ENCODE measurements at places on chromosomes 2 and 18.
A peak's percentile ranks its signal among the peaks of the same experiment; 100 is the strongest.

DNA sequence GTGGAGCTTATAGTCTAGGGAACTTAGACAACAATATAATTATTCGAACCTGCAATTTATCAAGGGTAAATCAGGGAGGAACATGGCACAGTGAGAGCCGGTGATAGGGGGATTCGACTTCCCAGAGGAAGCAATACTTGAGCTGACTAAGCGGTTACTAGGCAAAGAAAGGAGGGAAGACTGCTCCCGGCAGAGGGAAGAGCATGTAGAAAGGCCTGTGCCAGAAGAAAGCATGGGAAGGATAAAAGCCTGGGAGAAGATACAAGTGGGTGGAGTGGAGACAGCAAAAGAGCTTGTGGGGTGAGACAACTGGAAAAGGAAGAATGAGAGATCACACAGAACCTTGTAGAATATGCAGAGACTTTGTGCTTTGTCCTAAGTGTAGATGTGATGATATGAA, 93.3 kb downstream of the MARCHF4 start:
- no peak for DNase-seq

DNA sequence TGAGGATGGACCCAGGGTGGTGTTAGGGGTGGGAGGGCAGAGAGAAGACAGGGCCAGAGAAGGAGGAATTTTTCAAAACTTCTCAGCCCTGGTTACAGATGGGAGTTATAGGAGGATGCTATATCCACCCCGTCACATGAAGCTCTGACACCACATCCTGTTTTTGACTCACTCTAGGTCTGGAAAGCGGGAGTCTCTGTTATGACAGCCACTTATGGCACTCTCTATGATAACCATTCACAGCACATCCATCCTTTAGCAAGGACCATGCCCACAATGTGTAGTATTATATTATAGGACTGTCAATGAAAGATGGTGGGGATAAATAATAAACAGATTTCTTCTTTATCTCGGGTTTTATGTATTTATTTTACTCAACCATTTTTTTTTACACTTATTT, 461.2 kb downstream of the CDH2 start:
- DNase-seq, result no peak

DNA sequence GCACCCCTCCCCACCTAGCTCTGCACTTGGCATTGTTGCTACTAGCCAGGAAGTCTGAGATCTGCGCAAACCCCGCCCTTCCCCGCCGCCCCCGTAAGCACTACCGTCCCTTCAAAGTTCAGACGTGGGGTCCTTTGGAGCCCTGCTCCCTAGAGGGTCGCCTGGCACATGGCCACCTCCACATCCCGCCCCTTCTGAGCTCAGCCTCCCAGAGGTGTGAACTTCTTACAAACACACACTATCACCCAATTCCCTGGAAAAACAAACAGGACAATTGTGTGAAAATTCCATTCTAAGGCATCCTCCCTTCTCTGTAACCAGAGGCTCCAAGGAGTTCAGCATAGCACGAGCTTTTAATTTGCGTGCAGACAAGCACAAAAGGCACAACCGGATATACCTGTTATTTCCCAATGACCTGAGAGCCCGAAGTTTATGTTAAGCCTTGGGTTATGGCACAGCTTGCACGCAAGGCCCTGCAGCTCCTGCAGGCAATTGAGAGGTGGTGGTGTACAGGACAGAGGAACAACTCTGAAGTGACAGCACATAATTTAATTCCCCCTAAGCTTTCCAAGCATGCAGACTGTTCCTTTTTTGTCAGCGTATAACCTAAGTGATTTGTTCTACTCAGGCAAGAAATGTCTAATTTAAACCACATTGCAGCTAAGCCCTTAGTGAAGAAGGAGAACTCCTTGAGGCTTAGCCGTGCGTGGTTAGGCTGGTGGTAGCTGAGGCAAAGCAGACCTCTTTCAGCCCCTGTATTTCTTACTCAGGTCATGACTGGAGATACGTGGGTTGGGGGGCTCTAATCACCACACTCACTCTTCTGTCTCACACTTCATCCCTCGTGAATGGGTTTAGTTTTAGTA, 20.3 kb upstream of the CYP1B1 start:
- DNase-seq, result no peak

DNA sequence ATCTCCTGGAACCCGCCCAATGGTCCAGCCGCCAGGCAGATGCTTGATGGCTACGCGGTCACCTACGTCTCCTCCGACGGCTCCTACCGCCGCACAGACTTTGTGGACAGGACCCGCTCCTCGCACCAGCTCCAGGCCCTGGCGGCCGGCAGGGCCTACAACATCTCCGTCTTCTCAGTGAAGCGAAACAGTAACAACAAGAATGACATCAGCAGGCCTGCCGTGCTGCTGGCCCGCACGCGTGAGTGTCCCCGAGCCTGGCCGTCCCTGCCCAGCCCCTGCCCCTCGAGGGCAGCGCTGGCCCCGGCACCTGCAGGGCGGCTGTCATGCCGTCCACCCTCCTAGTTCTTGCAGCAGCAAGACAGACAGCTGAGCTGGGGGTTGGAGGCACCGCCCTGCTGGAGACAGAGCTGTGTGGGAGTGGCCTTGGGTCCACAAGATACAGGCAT, 36.7 kb downstream of the MTERF4 start:
- DNase-seq, result no peak

DNA sequence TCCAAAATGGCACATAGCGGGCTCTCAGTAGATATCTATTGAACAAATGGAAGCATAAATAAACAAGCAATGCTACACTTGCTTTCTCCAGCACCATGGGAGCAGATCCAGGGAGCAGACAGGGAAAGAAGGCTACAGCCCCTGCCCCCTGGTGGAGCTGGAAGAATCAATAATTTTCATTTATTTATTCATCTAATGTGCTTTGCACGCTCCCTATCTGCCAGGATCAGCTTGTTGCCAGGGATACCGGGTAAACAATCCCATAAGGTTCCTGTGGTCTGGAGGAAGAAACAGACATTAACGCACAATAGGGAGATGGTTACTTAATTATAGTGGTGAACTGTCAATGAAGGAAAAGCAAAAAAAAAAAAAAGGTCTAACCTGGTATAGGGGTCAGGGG, 40.1 kb upstream of the CLASP1 start:
- no peak for DNase-seq

GRCh38 chr18:44889111-44889510, 208.4 kb downstream of the SETBP1 start:
- DNase-seq, result no peak

- no peak for DNase-seq
These were observed 74.3 kb upstream of the KYNU start for GRCh38 chr2:142803158-142803557.

- DNase-seq, result peak; percentile 38
These were observed 41.5 kb upstream of the RPE start for GRCh38 chr2:209960676-209961630.

DNA sequence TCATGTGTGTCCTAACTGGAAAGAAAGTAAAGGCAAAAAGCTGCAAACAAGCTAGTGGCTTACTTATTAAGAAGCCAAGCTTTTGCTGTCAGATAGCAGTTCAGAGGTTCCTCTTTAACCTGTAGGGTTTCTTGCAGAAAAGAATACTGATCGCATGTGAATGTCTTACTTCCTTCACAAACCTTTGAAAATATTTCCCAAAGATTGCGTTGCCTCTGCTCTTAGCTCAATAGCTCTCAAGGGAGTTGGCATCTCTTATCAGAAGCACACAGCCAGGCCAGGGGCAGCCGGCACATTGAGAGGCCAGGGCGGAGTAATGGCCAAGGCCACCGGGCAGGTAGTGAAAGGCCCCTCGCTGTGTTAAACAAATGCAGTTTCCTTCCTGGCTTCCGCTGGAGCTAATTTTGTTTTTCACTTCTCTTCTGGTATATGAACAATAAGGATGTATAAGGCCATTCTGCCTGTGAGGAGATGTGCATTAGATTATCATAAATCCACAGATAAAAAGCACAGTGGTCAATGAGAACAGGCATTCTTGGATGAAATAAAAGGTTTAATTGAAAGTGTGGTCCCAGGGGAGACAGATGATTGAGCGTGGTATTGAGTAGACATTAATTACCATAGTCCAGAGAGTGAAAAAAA, 542.4 kb upstream of the NRP2 start:
- DNase-seq, result no peak

GRCh38 chr2:62920070-62920469, 130.6 kb upstream of the OTX1 start:
- DNase-seq, result peak; percentile 8

DNA sequence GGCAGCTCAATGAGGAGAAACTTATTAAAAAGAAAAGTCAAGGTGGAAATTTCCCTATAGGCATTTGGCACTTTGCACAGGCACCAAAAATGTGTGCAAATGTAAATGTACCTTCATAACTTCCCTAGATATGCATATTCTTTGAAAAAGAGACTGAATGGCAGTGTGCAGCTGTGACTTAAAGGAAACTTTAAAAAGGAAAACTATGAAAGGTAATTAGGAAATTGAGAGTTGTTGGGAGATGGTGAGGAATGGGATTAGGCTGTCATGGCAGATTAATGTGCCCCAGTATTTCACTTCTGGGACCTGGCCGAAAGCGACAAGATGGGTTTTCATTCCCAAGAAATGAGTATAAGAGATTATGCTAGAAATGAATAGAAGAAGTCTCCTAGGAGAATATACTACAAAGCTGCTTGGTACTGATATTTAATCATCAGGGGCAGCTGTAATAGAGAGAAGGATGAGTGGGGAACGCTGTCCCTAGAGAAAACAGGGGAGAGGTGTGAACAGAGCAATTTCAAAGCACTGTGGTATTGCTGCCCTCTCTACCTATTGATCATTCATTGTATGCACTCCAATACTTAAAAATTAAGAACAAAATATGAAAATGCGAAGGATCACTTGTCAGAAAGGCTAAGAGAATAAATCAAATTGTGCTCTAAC, 313.1 kb downstream of the AGPS start:
- no peak for DNase-seq

DNA sequence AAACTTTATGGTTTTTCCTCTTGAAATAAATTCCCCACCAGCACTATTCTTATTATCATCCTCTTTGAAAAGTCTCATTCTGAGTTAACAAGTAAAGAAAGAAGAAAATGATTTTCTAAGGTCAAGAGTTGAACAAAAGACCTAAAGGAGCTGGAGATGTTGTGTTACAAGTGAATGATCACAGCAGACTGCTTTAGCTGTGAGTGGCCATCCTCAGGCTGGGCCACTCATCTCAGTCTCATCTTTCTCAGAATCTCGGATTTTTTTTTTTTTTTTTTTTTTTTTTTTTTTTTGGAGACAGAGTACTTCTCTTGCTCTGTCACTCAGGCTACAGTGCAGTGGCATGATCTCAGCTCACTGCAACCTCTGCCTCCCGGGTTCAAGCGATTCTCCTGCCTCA, 133.3 kb downstream of the CDH2 start:
- no peak for DNase-seq

DNA sequence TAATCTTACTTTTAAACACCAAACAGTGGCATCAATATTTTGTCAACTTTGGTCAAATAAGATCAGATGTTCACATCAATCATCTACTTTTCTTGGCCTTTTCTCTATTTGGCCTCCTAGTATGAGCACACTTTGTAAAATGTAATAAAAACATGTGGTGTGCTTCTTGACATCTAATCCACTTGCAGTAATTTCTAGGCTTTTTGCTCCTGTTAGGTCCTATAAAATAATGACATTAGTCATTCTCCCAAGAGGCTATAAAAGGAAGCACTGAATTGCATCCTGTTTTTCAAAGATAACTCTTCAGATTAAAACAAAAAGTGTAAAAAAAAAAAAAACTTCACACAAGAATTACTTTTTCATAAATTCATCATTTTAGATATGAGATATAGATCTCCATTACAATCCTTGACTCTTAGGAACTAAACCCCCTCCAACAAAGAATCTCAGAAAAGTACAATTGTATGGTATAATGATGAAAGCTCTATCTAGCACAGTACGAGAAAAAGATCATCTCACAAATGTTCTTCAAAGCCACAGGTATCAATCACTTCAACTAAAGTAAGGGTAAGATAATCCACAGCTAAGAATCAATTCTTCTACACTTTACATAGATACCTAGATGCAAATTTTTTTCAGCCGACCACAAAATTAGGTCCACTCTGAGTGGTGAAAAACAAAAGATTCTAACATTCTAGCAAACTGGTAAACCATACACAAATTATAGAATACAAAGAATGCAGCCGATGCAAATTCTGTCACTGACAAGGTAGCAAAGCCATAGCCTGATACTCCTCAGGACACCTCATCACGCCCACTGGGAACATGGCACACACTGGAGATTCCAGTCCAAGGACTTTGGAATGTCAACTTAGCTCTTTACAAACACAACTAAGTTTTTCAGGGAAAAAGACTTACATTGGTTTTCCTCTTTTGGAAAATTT, 2.7 kb downstream of the BCL2 start:
- peak; percentile 33 for DNase-seq

DNA sequence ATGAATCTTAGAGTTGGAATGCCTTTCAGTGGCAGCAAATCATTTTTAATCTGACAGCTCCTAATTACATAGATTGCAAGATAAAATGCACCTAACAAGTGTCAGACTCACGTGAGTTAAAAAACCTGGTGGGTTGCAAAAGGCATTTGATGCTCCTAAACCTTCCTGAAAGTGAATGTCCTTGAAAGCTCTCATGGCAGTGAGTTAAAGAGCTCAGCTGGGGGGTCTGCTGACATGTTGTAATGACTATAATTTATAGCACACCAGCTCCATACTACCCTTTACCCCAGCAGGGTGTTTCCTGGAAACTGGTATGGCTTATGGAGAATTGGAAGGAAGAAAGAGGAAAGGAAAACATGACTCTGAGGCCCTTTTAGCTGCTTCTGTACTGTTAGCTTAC, 91.9 kb upstream of the CAVIN2 start:
- no peak for DNase-seq

DNA sequence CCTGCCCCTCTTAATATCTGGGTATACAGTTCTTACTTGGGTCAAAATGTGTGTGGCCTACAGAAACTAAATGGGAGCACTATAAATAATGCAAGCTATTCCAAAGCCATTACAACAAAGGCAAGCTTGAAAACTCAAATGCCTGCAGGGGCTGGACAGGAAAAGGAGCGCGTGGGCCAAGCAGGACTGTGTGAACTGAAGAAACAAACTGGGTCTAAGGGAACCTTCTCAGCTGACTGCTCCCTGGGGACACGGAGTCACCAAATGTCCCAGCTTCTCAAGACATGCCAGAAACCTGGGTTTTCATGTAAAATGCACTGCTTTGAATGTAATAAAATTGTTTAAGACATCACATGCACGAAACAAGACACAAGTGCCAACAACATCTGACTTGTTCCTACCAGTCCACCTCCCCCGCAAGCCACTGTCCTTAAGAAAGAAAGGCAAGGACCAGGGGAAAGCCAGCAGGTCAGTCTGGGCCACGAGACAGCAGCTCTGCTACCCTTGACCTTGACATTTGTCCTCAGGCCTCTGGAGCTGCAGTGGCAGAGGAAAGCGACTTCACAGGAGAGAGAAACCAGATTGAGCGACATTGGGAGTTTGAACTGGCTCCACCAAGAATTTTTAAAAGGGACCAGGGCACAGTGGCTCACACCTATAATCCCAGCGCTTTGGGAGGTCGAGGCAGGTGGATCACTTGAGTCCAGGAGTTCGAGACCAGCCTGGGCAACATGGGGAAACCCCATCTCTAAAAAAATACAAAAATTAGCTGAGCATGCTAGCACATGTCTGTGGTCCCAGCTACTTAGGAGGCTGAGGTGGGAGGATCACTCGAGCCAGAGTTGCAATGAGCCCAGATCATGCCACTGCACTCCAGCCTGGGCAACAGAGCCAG, 89.7 kb upstream of the SH3BP4 start:
- DNase-seq, result no peak

GRCh38 chr2:196238836-196239380, 67.5 kb upstream of the STK17B start:
- DNase-seq, result no peak

GRCh38 chr2:119476301-119477112, 44.9 kb downstream of the TMEM37 start:
- DNase-seq, result peak; percentile 49
